ENCODE measurements at places on chromosomes 2 and 18.

- DNase-seq = no peak
Observed at GRCh38 chr18:58806826-58807714, 57.6 kb upstream of the ZNF532 start.

DNA sequence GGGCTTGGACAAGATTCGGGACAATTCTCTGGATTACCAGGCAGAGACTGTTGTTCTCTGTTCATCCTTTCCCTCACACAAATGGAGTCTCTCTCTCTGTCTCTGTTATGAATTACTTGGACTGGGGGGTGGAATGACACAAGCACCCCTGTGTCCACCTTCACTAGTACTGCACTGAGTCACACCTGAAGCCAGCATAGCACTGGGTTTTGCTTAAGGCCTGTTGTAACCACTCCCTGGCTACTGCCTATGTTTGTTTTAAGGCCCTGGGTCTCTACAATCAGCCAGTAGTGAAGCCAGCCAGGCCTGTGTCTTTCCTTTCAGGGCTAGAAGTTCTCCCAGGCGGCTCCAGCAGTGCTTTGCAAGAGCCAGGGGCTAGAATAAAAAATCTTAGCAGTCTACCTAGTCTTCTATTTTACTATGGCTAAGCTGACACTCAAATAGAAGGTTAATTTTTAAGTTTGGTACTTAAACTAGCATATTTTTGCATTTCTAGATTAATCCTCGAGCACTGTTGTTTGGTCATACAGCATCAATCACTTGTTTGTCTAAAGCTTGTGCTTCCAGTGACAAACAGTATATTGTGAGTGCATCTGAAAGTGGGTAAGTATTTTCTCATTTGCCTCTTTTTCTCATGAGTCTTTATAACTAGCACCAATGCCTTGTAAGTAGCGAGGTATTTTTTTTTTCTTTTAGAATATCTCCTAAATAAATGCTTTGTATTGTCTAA, 27.8 kb downstream of the WDR7 start:
- no peak for DNase-seq

DNA sequence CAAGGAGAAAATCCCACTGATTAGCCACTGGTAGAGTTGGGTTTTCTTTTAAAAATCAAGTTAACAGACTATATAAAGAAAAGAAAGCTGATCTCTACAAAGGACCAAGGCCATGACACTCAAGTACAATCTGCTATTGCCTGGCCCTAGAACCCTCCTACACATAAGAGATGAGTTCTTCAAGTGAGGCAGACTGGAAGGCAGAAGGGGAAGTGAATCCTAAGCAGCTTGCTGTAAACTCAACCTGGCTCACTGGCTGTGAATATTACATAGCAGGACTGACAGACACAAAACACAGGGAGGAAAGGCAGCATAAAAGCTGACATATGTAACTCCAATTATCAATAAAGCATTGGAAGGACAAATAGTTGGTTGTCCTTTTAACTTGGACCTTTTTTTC, 65.4 kb downstream of the TRIP12 start:
- DNase-seq = no peak

DNA sequence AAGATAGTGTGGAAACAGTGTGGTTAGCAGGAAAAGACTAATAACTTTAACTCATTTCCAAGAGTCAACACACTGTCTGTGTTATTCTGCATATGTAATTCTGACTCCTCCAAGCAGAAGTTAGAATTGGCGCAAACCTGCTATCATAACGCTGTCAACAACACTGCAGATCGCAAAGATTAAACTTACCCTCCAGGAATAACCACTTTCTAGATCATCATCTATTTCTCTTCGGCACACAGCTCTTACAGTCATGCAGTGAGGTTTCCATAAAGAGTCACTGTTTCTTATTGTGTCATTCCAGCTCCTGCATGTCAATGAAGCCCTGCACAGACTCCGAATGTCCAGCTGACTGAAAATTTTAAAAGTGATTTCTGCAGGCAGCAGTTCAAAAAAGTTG, 2.4 kb downstream of the FBXO48 start:
- no peak for DNase-seq

DNA sequence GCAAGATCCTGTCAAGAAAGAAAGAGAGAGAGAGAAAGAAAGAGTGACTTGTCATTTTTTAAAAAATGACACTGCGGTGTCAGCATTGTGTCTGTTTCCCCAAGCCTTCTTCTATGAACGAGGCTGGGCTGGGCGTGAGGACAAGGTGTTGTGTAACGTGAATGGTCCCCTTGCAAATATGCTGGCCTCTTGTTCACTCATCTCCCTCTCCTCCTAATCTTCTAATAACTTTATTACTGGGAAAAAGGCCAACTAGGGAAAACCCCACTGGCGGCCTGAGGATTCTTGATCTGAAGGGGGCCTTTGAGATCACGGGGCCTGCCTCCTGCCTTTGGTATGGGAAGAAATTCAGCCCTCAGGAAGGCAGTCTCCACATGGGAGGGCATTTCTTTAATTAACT, 163.1 kb downstream of the MIB1 start:
- no peak for DNase-seq

DNA sequence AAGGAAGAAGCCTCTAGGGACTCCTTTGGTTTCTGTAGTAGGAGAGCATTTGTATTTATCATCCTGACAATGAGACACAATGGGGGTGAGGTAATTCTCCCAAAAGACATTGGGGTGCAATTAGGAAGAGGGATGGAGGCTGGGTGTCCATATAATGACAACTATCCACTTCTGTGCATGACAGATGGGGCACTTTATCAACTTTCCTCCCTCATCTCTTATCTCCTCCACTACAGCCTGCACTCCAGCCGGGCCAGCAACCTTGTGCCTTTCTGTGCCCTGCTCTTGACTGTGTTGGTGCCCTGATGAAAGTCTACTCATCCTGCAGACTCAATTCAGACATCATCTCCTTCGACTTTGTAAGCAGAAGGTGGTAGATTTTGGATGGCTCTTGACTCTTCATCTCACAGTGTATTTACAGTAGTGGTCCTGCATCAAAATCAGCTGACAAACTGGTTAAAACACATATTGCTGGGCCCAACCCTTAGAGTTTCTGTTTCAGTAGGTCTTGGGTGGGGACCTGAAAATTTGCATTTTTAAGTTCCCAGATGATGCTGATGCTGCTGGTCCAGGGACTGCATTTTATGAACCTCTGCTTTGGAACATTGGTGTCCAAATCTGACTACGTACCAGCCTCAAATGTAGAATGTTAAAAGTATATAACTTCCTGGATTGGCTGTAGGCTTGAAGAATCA, 40.8 kb upstream of the CFAP36 start:
- DNase-seq = no peak

DNA sequence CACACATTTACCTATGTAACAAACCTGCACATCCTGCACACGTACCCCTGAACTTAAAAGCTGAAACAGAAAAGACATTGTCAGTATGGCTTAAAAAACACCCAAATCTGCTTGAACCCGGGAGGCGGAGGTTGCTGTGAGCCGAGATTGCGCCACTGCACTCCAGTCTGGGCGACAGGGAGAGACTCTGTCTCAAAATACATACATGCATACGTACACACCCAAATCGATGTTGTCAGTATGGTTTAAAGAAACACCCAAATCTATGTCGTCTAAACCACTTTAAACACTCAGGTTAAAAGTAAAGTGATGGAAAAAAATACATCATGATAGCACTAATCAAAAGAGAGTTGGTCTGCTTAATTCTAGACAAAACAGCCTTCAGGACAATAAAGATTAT, 257.5 kb downstream of the RPRM start:
- no peak for DNase-seq

- no peak for DNase-seq
Observed at GRCh38 chr2:152493945-152494528, 159.1 kb downstream of the FMNL2 start.

GRCh38 chr2:213752575-213752974, 468.3 kb downstream of the SPAG16 start:
- DNase-seq = no peak

DNA sequence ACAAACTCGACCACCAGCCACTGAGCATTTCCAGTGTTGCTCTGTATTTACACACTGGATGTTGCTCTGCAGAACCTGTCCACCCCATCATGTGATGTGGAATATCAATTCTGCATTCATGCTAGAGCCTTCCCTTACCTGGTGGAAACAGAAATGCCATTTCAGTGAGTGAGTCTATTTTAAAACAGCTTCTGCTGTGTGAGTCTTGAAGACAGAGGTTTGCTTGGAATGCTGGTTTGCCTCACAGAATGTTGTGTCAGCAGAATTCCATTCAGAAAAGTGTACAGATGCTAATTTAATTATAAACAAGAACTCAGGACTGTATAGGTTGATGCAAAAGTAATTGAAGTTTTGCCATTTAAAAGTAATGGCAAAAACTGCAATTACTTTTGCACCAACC, 118.3 kb downstream of the MAP3K20 start:
- no peak for DNase-seq

- peak; percentile 71 for DNase-seq
Observed at GRCh38 chr2:97688062-97688827, 18.7 kb downstream of the C2orf92 start.

- no peak for DNase-seq
Observed at GRCh38 chr2:10894264-10894935, 17.3 kb upstream of the KCNF1 start.

- DNase-seq = no peak
Observed at GRCh38 chr2:42721898-42722297, 42.0 kb downstream of the OXER1 start.

- DNase-seq = no peak
Observed at GRCh38 chr2:11764359-11764758, 17.9 kb downstream of the LPIN1 start.

- DNase-seq = no peak
Observed at GRCh38 chr2:75998451-75998850, 287.7 kb upstream of the GCFC2 start.

- no peak for DNase-seq
Observed at GRCh38 chr2:71801556-71801955, 346.1 kb downstream of the CYP26B1 start.

- DNase-seq = no peak
Observed at GRCh38 chr2:151760139-151760650, 25.9 kb upstream of the NEB start.

DNA sequence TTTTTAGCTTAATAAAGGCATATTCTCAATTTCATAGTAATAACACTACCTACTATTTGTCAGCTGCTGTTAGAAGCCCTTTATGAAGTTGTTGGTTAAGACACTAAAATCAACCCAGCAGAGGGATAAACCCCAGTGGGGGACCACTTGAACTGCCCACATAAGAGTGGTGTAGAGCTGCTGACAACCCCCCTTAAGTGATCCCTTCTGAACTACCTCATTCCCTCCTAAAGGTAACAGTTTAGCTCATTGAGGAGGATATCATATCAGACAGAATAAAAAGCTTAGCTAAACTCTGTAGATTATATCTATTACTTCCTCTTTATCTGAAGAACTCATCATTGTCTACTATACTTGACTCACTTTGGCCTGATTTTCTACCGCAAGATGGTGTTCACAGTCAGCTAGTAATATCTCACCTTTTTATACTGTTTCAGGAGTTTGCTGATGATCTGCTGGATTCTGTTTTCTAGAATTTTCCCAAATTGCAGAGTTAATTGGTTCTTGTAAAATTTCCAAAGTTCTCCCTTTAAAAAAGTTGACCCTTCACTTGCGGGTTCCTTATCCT, 16.2 kb downstream of the GALM start:
- DNase-seq = no peak

GRCh38 chr2:106843910-106844250, 42.1 kb downstream of the ST6GAL2 start:
- no peak for DNase-seq

DNA sequence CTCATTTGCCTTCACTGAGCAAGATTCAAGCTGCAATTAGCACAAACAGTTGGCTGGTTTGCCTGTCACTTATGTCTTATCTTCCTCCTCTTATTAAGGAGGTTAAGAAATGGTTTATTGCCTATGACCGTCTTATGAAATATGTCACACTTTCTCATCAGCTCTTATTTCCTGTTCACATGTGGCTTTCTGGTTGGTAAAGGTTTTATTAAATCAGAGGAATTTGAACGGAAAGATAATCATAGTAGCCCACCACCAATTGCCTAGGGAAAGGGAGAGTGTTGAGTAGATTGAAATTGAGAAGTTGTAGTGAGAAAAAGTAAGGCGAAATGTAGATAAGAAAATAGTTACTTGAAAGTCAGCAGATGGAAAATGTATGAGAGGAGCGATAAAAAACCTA, 4.2 kb upstream of the IL1R1 start:
- DNase-seq = peak; percentile 48

DNA sequence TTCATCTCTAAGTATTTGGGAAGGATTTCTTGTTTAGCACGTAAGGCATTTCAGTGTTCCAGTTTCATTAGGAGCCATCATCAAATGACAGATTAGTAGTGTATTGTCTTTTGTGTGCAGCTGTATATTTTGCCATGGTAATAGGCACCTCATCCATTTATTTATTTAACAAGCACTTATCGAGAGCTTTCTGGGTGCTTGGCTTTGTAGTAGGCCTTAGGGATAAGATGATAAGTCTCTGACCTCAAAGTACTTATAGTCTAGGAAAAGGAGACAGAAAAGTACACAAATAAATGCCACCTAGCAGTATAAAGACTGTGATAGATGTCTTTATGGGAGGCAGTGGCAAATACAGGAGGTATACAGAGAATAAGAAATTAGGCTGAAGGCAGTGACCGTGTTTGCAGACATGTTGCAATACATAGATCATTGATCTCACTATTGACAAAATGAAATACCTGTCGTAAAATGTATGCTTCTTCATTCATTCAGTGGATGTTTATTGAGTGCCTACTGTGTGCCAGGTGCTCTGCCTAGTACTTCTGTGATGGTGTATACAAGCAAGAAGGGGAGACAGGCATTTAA, 265.9 kb downstream of the SETBP1 start:
- DNase-seq = no peak

DNA sequence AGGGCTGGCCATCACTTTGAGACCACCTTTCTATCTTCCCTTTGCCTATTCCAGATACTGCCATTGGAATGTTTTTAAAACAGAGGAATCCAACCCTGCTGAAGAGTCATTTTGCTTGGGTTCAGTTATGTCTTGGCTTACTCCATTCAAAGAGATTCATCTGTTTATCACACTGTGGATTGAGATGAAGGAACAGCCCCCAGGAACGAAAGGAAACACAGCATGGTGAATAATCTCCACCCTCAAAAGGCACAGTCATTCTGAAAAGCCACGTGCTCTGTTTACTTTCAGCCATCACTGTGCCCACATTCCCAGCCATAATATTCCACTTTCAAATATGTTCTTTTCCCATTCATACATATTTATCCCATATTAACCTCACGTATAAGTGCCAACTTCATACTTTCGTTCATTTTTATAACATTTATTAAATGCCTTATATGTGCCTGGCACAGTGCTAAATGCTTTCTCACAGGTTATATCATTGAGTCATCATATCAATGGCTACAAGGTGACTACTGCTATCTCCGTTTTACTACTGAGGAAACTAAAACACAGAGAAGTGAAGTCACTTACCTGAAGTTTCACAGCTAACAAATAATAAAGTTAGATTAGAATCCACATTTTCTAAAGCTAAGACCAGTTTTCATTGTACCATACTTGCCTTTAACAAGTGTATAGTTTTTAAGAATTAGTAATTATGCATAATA, 143.6 kb downstream of the OSR1 start:
- no peak for DNase-seq

GRCh38 chr2:171316755-171317337, 116.9 kb downstream of the METTL8 start:
- no peak for DNase-seq

- DNase-seq = no peak
Observed at GRCh38 chr18:37551249-37551648, 14.3 kb downstream of the CELF4 start.
